Activated naive CD4-positive, alpha-beta T cell treated with anti-CD3 and anti-CD28 coated beads, Interleukin-2, amount 10 ng/mL, durations not matched to agents 7 days and 5 days (primary cell): ENCODE measurements at places on chromosomes 16 and 17.

- DNase-seq: no peak
Measured at GRCh38 chr17:64216338-64217248, 46.5 kb downstream of the TEX2 start.

DNA sequence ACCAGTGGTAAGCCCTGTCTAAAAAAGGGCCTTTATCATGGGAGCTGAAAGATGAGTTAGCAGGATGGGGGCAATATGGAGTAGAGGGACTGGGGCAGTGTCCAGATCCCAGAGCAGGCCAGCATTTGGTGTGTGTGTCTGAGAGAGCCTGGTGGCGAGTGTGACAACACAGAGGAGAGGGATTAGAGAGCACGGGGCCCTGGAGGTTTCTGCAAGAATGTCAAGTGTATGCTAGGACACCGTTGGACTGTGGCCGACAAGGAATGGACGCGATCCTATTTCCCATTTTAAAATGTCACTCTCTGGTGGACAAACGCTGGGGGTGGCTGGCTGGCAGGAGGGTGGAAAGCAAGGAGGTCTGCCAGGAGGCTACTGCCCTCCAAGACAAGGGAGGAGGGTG is 12.4 kb downstream of the TAC4 start:
- no peak for DNase-seq

- DNase-seq: no peak
Measured at GRCh38 chr17:80106751-80107150, 5.4 kb downstream of the GAA start.

- peak; percentile 29 for DNase-seq
Measured at GRCh38 chr16:58197314-58198012, 443 bp downstream of the CSNK2A2 start.

DNA sequence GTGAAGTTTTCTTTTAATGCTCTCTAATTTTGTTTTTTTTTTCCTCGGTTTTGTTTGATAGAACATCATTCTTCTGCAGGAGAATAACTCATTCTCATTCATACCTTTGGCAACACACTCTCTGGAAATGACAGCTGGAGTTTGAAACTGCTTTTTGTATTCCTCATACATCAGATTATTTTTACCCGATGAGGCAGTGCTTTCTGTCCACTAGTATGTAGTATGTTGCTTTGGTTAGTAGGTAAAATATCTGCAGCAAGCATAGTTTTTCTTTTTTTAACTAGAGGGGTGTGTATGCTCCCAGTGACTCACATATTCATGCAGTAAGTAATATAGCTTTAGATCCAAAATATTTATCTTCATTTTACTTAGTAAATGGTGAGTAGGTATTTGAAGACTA is 6.4 kb downstream of the PRKCA start:
- no peak for DNase-seq

- DNase-seq: no peak
Measured at GRCh38 chr17:30567231-30568116, 90.3 kb downstream of the GOSR1 start.

DNA sequence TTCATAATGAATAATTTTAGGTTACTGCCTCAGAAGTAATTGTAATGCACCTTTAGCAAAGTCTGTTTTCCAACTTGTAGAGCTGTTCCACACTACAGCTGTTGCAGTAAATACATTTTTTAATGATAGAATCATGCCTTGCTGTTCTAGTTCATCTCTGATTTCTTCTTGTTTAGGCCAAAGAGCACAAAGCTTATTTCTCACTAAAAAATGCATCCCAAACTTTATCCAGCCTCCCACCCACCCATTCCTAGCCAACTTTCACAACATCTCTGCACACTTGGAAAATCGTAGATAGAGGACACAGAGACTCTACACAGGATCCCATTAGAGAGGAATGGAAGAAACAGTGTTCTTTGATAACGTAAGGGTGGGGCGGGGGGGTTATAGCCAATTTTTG is 252.2 kb upstream of the DYNLRB2 start:
- DNase-seq: no peak
